Activated T-helper 2 cell treated with anti-CD3 and anti-CD28 coated beads, Interferon-gamma antibody, Interleukin-2, Interleukin-4, amounts not matched to agents 10 μg/mL and 5 μg/mL and 100 μg/mL, durations not matched to agents 14 hours and 24 hours and 36 hours (primary cell): ENCODE measurements at places on chromosomes 11 and 22. TPM values are rescaled to one million over a fixed set of nuclear protein-coding genes. Genes with fewer than 3 reads are reported as not detected.
A peak's percentile ranks its signal among the peaks of the same experiment; 100 is the strongest.

SLC15A3 gene
- 2.1 and 2.2 TPM in 2 replicates for total RNA-seq

APLP2 gene
- 54.6 and 57.2 TPM in 2 replicates for total RNA-seq

DNA sequence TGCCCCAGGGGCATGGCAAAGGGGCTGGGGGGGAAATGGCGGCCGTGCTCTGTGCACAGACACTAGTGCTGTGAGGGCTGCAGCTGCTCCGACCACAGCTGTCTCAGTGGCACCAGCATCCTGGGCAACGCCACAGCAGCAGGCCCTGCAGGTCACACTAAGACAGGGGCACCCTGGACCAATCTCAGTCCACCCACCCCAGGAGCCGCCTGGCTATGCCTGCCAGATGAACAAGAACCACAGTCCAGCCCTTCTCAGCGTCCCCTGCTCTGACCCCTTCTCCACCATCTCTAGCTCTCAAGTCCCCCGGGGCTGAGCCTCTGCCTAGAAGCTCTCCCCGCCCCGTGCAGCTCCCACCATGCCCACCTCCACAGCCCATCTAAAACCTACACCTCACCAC is 16.5 kb downstream of the TUBGCP6 start:
- no peak for DNase-seq

- DNase-seq = peak; percentile 42
Measured at GRCh38 chr11:11155962-11156815, 196.9 kb downstream of the CSNK2A3 start.

DNA sequence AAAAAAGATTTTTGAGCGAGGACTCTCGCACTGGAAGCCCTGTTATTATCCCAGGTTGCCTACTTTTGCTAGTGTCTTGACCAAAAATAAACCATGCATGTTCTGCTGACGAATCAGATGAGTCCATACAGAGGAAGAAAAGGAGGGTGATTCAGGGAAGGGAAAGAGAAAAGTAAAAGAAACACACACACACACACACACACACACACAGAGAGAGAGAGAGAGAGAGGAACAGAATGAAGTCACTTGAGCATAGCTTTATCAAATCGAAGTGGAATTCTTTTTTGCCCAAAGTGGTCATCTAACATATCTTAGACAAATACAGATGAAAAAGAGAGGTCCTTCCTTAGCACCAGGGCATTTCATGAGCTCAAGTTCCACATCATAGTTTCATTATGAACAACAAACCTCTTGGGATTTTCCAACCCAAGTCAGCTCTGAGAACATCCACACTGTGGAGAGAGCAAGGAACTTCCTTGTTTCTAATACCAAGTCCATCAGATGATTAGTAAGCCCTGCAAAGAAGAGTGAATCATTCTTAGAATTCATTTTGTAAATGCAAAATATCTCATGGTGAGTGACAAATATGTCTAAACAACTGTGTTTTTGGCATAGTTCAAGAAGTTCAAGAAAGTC is 7.7 kb upstream of the MMP12 start:
- no peak for DNase-seq

GRCh38 chr11:76800466-76801200 is 17.5 kb downstream of the TSKU start:
- no peak for DNase-seq

GRCh38 chr22:48651981-48652538 is 1175.6 kb downstream of the BRD1 start:
- DNase-seq = no peak

- DNase-seq = no peak
Measured at GRCh38 chr22:38655519-38656255, 505 bp downstream of the FAM227A start.

DNA sequence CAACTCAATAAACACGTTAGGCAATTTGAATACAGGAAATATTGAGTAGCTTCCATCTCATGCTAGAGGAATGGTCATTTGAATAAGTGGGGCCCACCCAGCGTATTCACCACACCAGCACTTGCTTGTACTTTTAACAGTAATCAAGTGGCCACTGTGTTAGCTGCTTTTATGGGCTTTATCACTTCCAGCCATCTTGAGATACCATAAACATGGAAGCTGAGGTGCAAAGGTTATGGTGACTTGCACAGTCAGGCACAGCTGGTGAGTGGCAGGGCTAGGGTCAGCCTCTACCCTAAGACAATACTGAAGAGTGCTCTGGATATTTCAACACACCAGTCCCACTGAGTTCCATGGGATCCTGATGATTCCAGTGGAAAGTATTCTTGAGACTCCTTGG is 6.7 kb downstream of the JOSD1 start:
- DNase-seq = no peak

- DNase-seq = no peak
Measured at GRCh38 chr11:10742460-10743208, 8.4 kb upstream of the CTR9 start.

DNA sequence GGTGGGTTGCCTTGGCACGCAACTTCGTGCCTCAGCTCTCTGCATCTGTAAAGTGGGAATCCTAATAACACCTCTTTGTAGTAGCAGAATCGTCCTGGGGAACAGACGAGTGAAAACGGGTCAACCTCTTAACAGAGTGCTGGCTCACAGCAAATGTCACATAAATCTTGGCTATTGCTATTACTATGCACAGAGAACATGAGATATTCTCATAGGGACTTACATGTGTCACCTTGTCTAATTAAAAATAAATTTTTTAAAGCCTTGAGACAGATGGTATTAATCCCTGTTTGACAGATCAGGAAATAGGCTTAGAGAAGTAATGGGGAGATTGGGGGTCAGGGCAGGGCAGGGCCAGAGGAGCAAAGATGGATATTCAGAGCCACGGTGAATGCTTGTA is 44.3 kb upstream of the IGSF9B start:
- no peak for DNase-seq
